ENCODE measurements at places on chromosomes 6 and 20.

DNA sequence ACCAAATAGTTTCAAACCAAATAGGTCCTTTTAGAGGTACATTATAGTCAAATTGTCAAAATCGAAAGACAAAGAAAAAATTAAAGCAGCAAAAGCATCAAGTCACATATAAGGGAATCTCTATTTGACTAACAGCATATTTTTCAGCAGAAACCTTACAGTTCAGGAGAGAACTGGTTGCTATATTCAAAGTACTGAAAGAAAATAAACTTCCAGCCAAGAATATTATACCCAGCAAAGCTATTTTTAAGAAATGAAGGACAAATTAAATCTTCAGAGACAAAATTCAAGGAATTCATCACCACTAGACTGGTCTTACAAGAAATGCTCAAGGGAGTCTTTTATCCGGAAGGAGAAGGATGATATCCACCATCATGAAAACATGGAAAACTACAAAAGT lies 16.0 kb downstream of the WDR27 start:
- no peak for DNase-seq

- DNase-seq = no peak
These were observed 71.3 kb upstream of the TOX2 start for GRCh38 chr20:43843096-43843964.

- DNase-seq = no peak
These were observed 28.9 kb downstream of the EIF2S2 start for GRCh38 chr20:34083137-34083536.

- DNase-seq = no peak
These were observed 61.1 kb downstream of the NFATC2 start for GRCh38 chr20:51481341-51481914.

Data from activated CD8-positive, alpha-beta memory T cell treated with anti-CD3 and anti-CD28 coated beads for 1 hour (primary cell).